SW 1271 (cell line): ENCODE measurements at places on chromosomes 4 and X.
A peak's percentile ranks its signal among the peaks of the same experiment; 100 is the strongest.

DNA sequence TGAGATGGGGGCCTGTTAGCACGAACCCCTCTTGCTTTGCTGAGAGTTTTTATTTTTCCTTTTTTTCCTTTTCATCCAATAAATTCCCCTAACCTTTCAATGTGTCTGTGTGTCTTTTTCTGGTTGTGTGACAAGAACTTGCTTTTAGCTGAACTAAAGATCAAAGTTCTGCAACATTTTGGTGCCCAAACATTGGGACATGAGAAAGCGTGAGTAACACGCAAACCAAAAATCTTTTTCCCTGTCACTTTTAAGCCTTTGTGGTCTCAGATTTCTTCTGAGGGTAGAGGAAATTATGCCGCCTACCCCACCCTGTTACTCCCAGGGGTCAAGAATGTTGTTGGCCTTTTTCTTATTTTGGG is 141.8 kb upstream of the CPXCR1 start:
- no peak for DNase-seq

- DNase-seq, result no peak
Measured at GRCh38 chr4:168487282-168488035, 7.2 kb upstream of the DDX60L start.

GRCh38 chr4:94537921-94538628 is 86.3 kb downstream of the PDLIM5 start:
- DNase-seq, result no peak

DNA sequence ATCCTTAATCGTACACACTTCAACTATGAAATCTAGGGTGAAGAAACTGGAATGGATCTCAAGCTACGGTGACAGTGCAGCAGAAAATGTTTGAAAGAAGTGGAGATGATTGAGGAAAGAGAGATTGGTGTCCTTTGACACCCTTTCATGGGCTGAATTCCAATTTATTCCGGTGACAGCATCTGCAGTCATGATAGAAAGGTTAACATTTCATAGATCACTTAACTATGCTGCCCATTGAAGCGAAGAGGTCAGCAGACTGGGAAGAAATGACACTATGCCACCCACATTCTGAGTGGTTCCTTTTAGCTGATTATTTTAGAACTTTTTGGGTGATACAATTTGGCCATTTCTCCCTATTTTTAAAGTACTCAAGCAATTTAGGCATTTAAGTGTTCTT is 82.3 kb downstream of the DNAAF6 start:
- DNase-seq, result no peak

GRCh38 chrX:44744799-44745198 is 99.0 kb upstream of the DUSP21 start:
- DNase-seq, result no peak

DNA sequence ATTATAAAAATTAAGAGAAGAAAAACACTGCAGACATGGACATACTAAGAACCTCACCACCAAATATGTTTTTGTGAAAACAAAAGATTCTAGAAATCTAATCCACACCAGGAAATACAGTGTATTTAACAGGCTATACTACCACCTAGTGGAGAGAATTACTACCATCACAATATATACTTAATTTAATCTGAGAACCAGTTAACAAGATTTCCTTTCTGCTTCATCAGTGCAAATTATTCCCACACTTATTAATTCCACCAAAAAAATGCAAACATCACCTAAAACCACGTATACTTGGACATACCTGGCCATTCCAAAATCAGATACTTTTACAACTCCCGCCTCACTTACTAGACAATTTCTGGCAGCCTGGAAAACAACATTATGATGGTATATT is 7.0 kb upstream of the TXK start:
- DNase-seq, result peak; percentile 80

- no peak for DNase-seq
Measured at GRCh38 chr4:79987401-79987800, 85.6 kb downstream of the ANTXR2 start.

GRCh38 chr4:10949039-10949733 is 264.6 kb upstream of the CLNK start:
- DNase-seq, result no peak

DNA sequence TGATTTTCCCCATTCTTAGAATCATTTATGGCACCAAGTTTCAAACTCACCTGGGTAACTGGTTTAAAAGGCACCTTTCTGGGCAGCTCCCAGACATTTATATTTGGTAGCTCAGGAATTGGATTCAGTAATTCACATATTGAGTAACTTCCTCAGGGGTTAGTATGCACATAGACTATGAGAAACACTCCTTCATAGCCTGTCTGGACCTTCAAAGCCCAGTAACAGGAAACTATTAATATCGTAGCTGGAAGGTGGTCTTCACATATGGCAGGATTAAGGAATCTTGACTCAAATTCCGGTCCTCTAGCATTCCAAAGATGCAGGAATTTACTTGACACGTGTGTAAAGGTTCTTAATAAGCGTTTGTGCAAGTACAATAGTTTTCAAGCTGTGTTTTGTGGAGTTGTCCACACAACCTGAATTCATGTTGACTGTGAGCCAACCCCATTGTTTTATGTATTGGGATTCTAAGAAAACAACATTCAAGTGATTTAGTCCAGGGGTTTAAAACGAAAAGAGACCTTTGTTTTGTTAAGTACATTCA is 78.4 kb downstream of the PLS3 start:
- DNase-seq, result no peak

DNA sequence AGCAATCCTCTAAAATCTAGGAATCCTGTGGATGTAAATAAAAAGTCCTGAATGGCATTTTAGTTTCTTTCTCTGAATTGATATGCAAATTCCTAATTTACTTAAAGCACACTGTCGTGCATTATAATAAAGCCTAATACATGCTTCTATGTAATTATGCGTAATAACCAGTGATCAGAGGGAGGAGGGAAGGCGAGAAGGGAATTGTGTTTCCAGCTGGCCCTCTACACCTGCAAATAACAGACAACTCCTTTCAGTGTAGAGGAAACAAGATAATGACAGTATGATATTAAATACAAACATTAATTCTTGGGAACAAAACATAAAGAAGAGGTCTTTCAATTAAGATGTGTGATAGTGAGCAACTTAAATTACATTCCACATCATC is 419.6 kb upstream of the LCORL start:
- DNase-seq, result no peak

DNA sequence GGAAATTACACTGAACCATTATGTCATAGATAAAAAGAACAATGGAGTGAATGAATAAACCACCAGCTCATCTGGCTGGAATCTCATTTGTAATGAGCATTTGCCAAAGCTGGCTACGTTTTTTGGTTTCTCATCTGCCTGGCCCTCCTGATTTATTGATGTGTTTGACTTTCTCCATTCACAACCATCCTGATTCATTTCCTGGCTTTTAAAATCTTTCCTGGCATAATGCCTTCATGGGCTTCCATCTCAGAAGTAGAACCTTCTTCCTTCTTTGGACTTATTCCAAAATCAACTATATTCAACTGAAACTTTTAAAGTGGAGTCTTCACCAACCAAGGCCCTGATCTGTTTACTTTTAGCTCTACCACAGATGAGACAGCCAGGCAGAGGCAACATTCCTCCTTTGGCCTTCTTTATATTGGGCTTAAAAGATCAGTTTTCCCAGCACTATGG is 36.0 kb upstream of the ARSJ start:
- DNase-seq, result peak; percentile 56

- DNase-seq, result no peak
Measured at GRCh38 chr4:152680988-152681603, 1.3 kb upstream of the TMEM154 start.

DNA sequence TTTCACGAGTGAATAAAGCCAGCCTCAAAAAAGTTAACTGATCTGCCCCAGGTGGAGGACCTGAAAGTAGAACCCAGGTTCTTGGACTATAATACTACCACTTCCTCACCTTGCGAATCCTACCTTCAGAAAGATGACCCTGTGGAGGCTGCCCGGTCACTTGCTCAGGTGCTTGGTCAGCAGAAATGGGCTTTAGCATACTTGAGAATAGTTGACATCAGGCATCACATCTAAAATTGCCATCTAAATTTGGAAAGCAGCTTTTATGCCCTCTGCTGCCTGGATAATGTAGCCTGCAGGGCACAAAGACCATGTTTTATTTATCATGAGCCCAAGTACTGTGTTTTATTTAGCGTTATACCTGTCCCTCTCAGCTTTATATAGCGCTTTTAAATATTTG is 3.0 kb downstream of the BCLAF3 start:
- DNase-seq, result no peak

GRCh38 chr4:162791226-162791625 is 375.5 kb downstream of the NAF1 start:
- no peak for DNase-seq

DNA sequence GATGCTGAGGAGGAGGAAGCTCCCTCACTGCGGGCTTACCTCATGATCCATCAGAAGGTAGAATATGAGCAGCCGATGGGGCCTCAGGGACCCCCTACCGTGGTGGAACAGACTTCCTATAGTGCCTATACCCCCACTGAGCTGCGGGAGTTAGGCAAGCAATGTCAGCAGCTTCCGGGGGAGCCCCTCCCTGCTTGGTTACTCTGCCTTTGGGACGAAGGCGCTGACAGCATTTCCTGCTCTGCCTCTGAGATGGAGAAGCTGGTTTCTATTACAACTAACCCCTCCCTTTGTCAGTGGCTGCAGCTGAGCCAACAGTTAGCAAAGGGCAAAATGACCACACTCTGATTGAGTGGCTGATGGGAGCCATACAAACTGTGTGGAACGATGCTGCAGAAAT is 430.7 kb downstream of the IDS start:
- DNase-seq, result no peak

DNA sequence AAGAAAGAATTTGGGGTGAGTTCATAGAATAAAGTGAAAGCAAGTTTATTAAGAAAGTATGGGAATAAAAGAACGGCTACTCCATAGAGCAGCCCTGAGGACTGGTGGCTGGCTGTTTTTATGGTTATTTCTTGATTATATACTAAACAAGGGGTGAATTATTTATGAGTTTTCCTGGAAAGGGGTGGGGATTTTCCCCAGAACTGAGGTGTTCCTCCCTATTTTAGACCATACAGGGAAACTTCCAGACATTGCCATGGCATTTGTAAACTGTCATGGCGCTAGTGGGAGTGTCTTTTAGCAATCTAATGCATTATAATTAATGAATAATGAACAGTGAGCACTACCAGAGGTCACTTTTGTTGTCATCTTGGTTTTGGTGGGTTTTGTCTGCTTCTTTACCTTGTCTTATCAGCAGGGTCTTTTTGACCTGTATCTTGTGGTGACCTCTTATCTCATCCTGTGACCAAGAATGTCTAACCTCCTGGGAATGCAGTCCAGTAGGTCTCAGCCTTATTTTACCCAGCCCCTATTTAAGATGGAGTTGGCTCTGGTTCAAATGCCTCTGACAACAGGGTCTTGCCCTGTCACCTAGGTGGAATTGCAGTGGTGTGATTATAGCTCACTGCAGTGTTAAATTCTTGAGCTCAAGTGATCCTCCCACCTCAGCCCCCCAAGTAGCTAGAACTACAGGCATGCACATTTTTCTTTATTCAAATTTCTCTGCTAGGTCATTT is 27.1 kb downstream of the RAPGEF2 start:
- DNase-seq, result no peak

- no peak for DNase-seq
Measured at GRCh38 chr4:4425696-4426095, 38.8 kb downstream of the NSG1 start.

DNA sequence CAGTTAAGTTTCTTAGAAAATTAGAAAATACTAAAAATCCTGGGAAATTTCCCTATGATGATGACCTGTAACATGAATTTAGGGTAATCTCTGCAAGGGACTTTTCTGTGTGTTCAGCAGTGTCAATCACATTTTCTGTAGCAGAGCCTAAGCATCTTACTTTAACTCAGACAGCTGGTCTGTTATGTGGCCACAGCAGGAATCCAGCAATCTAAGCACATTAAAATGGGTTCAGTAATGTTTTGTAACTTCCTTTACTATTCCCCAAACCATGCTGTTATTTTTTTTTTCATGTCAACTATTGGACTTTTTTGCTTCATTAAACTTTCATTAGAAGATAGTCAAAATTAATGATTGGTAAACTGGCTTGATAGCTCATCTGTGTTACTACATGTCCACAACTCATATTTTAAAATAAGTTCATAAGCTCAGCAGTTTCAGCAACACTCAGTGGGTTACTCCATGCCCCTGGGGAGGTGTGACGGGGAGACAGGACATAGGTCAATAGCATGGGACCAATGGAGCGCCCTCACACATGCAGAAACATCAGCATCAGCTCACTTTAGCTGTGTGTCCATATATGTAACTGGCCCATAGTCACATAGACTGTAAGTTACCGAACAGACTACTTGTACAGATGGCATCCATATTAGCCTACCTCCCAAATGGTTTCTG is 168.0 kb upstream of the PACRGL start:
- no peak for DNase-seq

DNA sequence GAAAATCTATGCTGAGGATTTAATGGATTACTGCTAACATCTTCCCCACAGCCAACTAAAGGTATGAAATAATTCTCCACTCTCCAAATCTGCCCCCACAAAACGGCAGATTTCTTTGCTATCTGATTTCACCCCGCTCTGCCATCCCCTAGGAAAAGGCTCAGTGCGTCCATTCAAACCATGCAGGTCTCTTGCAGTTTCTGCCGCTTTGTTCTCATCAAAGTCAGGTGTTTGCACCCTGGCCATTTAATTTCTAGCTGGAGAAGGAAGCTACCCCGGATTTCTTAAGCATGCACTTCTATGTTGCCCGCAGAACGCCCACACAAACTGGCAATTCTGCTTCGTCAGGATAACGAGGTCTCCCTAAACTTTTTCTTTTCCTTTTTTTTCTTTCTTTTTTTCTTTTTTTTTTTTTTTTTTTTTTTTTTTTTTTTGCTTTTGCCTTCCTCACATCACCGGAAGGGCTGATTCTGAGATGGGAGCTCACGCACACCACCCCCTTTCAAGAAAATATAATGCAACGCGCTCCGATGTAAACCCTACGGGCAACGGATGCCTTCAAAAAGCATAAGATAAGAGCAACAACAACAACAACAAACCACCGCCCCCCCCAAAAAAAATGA is 3.3 kb downstream of the NLGN4X start:
- DNase-seq, result no peak

DNA sequence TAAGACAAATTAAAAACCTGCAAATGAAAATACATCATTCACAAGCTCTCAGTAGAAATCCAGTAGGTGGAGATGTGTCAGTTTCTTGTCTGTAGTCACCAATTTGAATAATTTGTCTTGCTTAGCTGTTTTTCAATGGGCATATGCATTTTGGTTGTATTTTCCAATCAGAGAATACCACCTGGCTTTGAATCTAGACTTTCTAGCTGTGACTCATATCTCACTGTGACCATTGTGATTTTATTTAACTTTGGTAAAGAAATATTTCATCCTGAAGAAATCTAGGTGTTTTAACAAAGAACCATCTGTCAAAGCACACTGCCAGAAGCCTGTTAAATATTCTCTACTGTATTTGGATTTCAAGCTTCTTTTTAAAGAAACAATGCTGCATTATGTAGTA is 1650.6 kb upstream of the IGFBP7 start:
- DNase-seq, result no peak

GRCh38 chrX:38332505-38332904 is 5.2 kb upstream of the RPGR start:
- no peak for DNase-seq

GRCh38 chr4:17063888-17064287 is 165.4 kb upstream of the LDB2 start:
- DNase-seq, result no peak

- no peak for DNase-seq
Measured at GRCh38 chr4:88812420-88812819, 114.8 kb upstream of the NAP1L5 start.

- DNase-seq, result no peak
Measured at GRCh38 chrX:1860936-1861594, 246.2 kb downstream of the ASMT start.

GRCh38 chr4:73692701-73693100 is 47.7 kb upstream of the CXCL8 start:
- DNase-seq, result no peak

- no peak for DNase-seq
Measured at GRCh38 chrX:112043997-112044396, 38.6 kb downstream of the TRPC5 start.
